ENCODE measurements at places on chromosomes 5 and 9. TPM values are rescaled to one million over a fixed set of nuclear protein-coding genes. Genes with fewer than 3 reads are reported as not detected.

EGR1 gene
- total RNA-seq: 5.8 TPM

DNA sequence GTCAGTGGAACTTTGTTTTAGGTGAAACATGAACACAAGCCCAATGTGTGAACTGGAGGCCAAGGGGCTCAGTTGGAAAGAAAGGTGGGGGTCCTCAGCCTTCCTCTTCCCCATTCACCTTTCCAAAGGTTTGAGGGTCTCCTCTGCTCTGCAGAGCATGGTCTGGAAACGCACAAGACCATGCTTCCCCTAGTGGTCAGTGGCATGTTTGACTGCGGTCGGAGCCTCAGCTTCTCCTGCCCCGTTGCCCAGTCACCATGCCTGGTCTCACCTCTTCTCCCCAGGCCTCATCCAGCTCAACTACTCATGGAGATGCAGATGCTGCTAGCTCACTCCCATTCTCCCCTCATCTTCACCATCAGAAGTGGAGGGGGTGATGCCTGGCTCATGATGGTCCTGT, 340.3 kb downstream of the GADD45G start:
- H3K27ac ChIP-seq: no peak overlapping the region
- peaks cover 10% of the 10 kb centered on the region for H3K4me1 ChIP-seq
- no peaks in the 10 kb centered on the region for H3K36me3 ChIP-seq
- H3K27me3 ChIP-seq: peaks cover 21% of the 10 kb centered on the region

MOB3B gene
- total RNA-seq: under 0.01 TPM

DNA sequence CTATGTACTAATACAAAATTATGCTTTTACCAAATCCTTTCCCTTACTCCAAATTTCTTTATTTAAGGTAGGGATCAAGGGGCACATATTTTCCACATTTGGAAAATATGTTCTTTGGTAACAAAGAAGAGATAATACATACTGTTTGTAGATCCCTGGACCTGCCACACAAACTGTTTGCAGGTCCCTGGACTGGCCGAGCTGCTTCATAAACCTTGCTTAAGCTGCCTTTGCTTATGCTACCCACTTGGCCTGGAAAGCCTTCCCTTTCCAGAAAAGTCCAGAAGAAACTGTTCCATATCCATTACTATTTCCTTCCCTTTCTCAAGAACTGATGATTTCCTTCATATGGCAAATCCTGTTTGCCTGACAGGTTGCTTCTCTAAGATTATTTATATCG, 22.6 kb upstream of the DMXL1 start:
- H3K4me1 ChIP-seq: peaks cover 2% of the 10 kb centered on the region
- H3K27ac ChIP-seq: no peak overlapping the region
- H3K27me3 ChIP-seq: no peaks in the 10 kb centered on the region
- H3K36me3 ChIP-seq: no peaks in the 10 kb centered on the region

DNA sequence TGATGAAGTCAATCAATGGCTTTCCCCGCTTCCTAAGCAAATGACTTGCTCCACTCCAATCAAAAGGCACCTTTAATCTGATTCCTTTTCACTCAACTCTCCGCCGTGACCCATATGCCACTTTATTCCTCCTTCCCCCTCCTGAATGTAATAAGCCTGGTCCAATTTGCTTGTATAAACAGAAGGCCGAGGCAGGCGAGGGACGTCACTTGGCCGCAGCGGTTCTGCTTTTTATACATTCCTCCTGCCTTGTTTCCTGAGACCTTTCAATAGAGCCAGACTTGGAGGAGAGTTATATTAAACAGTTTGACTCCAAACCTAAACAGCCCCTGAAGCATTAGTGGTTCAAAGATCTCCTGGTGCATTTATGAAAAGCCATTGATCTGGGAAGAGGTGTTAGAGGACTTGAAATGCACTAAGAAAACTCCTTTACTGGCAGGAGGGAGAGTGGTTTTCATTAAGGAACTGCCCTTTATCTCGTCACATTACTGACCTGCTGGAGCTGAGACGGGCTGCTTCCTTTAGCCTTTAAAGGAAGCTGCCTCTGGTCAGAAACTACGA, 273.4 kb downstream of the SLIT3 start:
- H3K4me1 ChIP-seq: 0 out of 2 replicates have a peak, but pooled peaks cover 1% of the 10 kb centered on the region
- H3K4me3 ChIP-seq: no peak overlapping the region
- no peaks in the 10 kb centered on the region for H3K36me3 ChIP-seq
- no peak for DNase-seq
- H3K27ac ChIP-seq: no peak overlapping the region
- no peaks in the 10 kb centered on the region for H3K27me3 ChIP-seq

DNA sequence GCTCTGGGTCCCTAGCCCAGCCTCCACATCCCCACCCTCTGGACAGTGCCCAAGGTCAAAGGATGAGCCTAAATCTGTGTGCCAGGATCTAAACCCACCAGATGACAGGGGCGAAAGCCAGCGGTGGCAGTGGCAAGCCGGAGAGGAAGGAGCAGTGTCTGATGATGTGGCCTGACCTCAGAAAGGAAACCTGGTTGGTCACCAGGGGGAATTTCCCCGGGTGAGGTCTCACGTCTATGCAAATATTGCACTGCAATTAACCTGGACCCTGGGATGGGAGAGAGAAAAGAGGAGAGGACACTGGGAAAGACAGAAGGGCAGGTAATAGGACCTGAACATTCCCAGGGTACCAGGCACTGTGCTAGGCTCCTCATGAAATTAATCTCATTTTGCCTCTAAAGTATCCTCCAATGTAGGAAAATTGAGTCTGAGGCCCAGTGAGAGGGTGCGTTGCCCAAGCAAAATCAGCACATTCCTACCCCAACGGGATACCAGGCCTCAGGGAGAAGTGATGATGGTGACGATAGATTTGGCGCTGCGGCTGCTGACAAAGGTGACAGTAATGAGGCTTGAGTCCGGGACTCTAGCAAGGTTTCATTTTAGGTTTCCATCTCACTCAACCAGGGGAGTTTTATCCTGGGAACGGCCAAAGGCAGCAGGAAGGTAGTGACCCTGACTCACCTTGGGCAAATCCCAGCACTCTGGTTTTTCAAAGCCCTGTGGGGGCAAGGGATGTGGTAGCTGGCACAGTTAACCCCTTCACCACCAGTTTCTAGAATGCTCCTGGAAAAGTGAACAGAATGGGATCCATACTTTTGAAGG, 13.4 kb upstream of the TNIP1 start:
- H3K4me1 ChIP-seq: peaks cover 22% of the 10 kb centered on the region
- 0 out of 2 replicates have a peak, but pooled peaks cover 4% of the 10 kb centered on the region for H3K36me3 ChIP-seq
- peak; percentile 34 for DNase-seq
- no peaks in the 10 kb centered on the region for H3K27me3 ChIP-seq
- peak overlapping the region; percentile 94 for H3K27ac ChIP-seq

C5orf58 gene
- not detected for total RNA-seq

- H3K36me3 ChIP-seq: no peaks in the 10 kb centered on the region
- H3K27ac ChIP-seq: no peak overlapping the region
- H3K27me3 ChIP-seq: peaks cover 24% of the 10 kb centered on the region
Measured at GRCh38 chr9:114429488-114429887, 41.7 kb upstream of the AKNA start.

PCDHGA5 gene
- total RNA-seq: 2.0 TPM

SLC46A2 gene
- not detected for total RNA-seq

GRCh38 chr5:139812836-139813805, 17.5 kb downstream of the PSD2 start:
- no peak for DNase-seq
- H3K4me3 ChIP-seq: no peak overlapping the region
- no peaks in the 10 kb centered on the region for H3K36me3 ChIP-seq
- H3K27ac ChIP-seq: no peak overlapping the region
- H3K4me1 ChIP-seq: no peaks in the 10 kb centered on the region
- peaks cover 35% of the 10 kb centered on the region for H3K27me3 ChIP-seq

DNA sequence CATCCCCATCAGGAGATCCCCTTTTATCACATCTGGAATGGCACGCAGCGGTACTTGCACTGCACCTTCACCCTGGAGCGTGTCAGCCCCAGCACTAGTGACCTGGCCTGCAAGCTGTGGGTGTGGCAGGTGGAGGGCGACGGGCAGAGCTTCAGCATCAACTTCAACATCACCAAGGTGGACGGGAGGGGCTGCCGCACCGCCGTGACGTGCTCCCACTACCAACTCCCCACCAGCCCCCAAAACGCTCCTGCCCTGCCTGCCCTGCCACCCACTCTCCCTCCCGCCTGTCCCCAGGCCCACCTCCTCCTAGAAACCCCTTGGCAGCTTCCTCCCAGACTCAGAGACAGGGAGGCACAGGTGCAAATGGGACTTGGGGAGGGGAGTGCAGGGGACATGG, 20.7 kb downstream of the HK3 start:
- H3K36me3 ChIP-seq: no peaks in the 10 kb centered on the region
- no peak for DNase-seq
- peaks cover 64% of the 10 kb centered on the region for H3K27me3 ChIP-seq
- no peak overlapping the region for H3K4me3 ChIP-seq
- H3K4me1 ChIP-seq: no peaks in the 10 kb centered on the region

DNA sequence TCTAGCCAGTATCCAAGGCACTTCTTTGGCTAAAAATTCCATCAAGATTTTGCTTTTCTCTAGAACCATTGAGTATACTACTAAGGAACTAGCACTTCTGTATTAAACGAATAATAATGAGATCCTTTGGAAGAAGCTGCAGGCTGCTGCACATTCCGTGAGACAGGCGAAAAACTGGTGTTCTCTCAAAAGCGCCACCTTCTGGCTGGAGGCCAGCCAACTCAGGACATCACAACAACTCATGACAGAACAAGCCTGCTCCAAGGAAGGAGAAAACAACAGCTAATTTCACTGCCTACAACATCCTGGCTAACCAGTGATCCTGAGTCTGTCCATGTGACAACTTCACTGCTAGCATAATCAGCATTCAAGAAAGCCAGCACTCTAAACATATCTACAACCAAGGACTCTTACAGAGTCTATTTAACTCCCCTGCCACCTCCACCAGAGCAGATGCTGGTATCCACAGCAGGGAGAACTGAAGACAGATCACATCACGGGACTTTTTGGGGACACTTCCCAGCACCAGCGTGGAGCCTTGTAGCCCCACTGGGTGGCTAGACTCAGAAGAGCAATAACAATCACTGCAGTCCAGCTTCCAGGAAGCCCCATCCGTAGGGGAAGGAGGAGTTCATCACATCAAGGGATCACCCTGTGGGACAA, 150.5 kb downstream of the YTHDC2 start:
- DNase-seq: peak; percentile 16
- H3K4me1 ChIP-seq: no peaks in the 10 kb centered on the region
- H3K27ac ChIP-seq: no peak overlapping the region
- no peak overlapping the region for H3K4me3 ChIP-seq
- peaks cover 2% of the 10 kb centered on the region for H3K27me3 ChIP-seq
- H3K36me3 ChIP-seq: no peaks in the 10 kb centered on the region

- H3K36me3 ChIP-seq: no peaks in the 10 kb centered on the region
- no peak overlapping the region for H3K4me3 ChIP-seq
- no peak overlapping the region for H3K27ac ChIP-seq
- no peaks in the 10 kb centered on the region for H3K27me3 ChIP-seq
- DNase-seq: no peak
Measured at GRCh38 chr5:94872526-94872925, 254.1 kb downstream of the SLF1 start.

DNA sequence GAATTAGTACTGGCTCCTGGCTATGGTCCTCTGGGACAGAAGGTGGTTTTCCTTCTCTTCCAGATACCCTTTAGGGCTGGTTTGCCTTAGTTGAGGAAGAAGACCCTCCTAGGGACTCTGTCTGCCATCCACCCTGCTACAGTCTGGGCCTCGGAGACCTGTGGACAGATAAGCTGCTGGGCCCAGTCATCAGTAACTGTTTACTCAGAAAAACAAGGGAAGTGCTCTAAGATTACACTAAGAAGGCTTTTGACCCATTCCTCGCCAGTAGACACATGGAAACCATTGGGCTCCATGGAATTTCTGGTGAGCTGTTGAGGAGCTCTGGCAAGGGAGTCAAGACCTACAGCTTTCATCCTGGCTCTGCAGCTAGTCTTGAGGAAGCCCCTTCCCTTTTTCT, 31.2 kb downstream of the LARP1 start:
- H3K4me1 ChIP-seq: peaks cover 22% of the 10 kb centered on the region
- DNase-seq: peak; percentile 55
- H3K36me3 ChIP-seq: 0 out of 2 replicates have a peak, but pooled peaks cover 6% of the 10 kb centered on the region
- H3K27ac ChIP-seq: no peak overlapping the region

DNA sequence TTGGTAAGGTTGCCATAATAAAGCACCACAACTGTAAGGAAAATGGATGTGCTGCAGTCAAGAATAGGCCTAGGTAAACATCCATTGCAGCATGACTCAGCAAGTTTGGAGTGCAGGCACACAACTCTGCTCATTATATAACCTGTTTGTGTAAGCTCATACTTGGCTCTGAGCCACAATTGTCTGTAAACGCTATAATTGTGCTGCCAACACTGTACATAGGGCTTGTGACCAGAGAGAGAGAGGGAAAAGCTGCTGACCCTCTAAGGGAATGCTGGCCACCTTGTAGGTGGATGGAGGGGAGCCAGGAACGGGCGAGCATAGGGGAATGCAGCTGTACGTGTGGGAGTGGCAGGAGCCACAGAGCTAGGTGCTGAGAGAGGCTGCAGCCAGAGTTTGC, 2186.5 kb upstream of the ACO1 start:
- no peaks in the 10 kb centered on the region for H3K4me1 ChIP-seq
- no peak for DNase-seq
- no peaks in the 10 kb centered on the region for H3K36me3 ChIP-seq
- H3K27me3 ChIP-seq: no peaks in the 10 kb centered on the region

HAND1 gene
- total RNA-seq: not detected
